ENCODE measurements at places on chromosomes 7 and 10.
A peak's percentile ranks its signal among the peaks of the same experiment; 100 is the strongest.

- H3K4me3 ChIP-seq: no peak overlapping the region
- H3K27me3 ChIP-seq: peaks cover 2% of the 10 kb centered on the region
- H3K4me1 ChIP-seq: no peaks in the 10 kb centered on the region
- peak; percentile 36 for DNase-seq
Measured at GRCh38 chr7:156516791-156517378, 123.7 kb upstream of the RNF32 start.

- H3K27me3 ChIP-seq: peaks cover 2% of the 10 kb centered on the region
- peaks cover 8% of the 10 kb centered on the region for H3K4me1 ChIP-seq
- H3K4me3 ChIP-seq: no peak overlapping the region
- no peak for DNase-seq
Measured at GRCh38 chr7:142999793-143000192, 27.1 kb downstream of the OR9A2 start.

DNA sequence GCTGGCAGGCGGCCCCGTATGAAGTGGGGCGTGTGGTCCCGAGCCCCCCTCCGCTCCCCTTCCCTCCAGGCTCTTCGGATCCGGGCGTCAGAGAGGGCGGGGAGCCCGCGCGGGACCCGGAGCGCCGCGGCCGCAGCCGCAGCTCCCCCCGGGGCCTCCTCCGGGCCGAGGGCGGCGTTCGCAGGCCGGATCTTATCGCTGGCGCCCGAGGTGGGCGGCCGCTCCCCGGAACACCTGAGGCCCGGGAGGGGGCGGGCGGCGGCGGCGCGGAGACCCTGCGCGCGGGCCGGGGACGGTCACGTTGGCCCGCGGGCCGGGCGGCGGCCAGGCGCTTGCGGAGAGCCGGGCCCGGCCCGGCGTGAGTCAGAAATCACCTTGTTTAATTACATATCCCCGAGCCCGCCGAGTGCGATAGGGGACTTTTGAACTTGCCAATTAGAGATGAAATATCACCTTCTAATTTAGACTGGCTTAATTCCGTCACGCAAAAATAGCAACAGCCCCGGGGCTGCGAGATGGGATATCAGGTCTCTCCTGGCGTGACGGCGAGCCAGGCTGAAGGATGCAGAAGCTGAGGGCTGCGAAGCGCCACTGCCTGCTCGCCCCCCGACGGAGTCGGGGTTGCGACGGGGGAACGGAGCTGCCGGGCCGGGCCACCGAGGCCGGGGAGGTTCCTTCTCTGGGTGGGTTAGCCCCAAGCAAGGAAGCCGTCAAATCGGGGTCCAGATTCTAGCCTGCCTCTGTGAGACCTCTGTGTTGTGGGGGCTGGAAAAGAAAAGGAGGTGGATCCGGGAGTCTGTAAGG is 43.4 kb downstream of the LDB3 start:
- no peaks in the 10 kb centered on the region for H3K27me3 ChIP-seq
- H3K4me3 ChIP-seq: peak overlapping the region; percentile 80
- H3K36me3 ChIP-seq: no peaks in the 10 kb centered on the region
- peak overlapping the region; percentile 91 for H3K27ac ChIP-seq
- H3K4me1 ChIP-seq: peaks cover 9% of the 10 kb centered on the region

- no peaks in the 10 kb centered on the region for H3K27me3 ChIP-seq
- peaks cover 10% of the 10 kb centered on the region for H3K36me3 ChIP-seq
- no peak for DNase-seq
- peaks cover 22% of the 10 kb centered on the region for H3K4me1 ChIP-seq
Measured at GRCh38 chr7:6576024-6576866, 1.0 kb upstream of the ZDHHC4 start.

GRCh38 chr7:130931423-130931822 is 197.4 kb upstream of the KLF14 start:
- H3K27ac ChIP-seq: peak overlapping the region; percentile 49
- H3K27me3 ChIP-seq: no peaks in the 10 kb centered on the region
- H3K4me3 ChIP-seq: no peak overlapping the region

GRCh38 chr7:27367933-27368549 is 125.4 kb downstream of the EVX1 start:
- H3K27ac ChIP-seq: no peak overlapping the region
- peaks cover 10% of the 10 kb centered on the region for H3K27me3 ChIP-seq
- H3K36me3 ChIP-seq: no peaks in the 10 kb centered on the region
- H3K4me3 ChIP-seq: no peak overlapping the region
- H3K4me1 ChIP-seq: no peaks in the 10 kb centered on the region

- no peak for DNase-seq
- H3K36me3 ChIP-seq: no peaks in the 10 kb centered on the region
- no peak overlapping the region for H3K27ac ChIP-seq
- H3K4me1 ChIP-seq: peaks cover 10% of the 10 kb centered on the region
- H3K27me3 ChIP-seq: no peaks in the 10 kb centered on the region
Measured at GRCh38 chr7:151716323-151716722, 160.6 kb downstream of the PRKAG2 start.

DNA sequence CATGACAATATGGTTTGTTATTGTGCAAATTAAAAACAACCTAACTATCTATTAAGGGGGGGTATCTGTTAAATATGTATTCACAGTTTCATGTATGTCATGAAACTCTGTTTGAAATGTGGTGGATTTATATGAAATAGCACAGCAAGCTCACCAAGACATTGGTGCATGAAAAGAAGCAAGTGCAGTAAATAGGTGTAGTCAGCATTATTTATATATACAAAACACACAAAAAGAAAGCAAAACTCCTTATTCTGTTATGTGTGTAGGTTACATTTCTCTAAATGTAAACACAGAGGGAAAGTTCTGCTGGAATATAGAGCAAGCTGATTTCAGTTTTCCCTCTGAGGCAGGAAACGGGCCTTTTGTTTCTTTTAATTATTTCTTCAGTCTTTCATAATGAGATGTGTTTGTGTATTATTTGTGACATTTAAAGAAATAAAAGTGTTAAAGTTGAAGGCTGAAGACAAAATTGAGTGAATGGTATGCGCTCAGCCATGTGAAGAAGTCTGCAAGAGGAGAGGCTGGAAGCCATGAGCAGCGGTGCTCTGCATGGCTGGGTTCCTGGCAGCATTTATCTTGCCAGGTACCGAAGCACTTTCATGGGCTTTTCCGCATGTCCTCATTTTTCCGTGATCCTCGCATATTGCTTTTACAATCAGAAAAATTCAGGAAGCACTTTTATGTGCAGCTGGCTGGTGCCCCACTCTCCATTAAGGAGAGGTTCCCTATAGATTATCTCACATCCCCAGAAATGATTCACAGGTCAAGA is 38.5 kb downstream of the GRID1 start:
- peaks cover 34% of the 10 kb centered on the region for H3K27me3 ChIP-seq
- no peak for DNase-seq
- no peak overlapping the region for H3K27ac ChIP-seq
- H3K36me3 ChIP-seq: no peaks in the 10 kb centered on the region
- H3K4me1 ChIP-seq: no peaks in the 10 kb centered on the region

- no peak for DNase-seq
- no peaks in the 10 kb centered on the region for H3K27me3 ChIP-seq
- H3K4me1 ChIP-seq: peaks cover 1% of the 10 kb centered on the region
- H3K27ac ChIP-seq: no peak overlapping the region
- H3K4me3 ChIP-seq: no peak overlapping the region
Measured at GRCh38 chr10:21689881-21690280, 155.8 kb downstream of the MLLT10 start.

DNA sequence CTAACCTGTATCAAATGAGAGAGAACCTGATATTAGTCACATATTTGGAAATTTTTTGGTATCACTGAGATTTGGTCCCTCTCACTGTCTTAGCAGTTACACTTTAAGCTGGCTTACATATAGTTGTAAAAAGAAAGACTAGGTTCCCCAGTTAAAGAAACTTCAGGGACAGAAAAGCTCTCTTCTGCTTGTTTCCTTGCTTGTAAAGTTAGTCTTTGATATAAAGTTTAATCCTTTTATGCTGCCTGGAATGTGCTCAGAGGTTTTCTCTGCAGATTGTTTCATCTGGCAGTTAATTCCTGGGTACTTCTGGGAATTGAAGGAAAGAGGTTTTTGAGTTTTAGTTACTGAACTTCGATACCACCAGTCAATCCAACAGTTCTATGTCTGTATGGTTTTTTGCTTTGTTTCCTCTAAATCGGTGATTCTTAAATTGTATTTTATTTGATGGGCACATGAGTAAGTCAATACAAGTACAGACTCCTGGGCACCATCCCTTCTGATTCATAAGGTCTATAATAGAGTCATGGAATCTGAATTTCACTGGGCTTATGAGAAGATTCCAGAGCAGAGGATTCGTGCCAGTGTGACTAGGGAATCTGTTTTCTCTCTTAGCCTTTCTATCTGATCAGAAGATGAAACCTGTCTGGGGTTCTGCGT is 1080.9 kb upstream of the C7orf33 start:
- H3K4me1 ChIP-seq: no peaks in the 10 kb centered on the region
- no peak overlapping the region for H3K4me3 ChIP-seq
- DNase-seq: no peak
- H3K27ac ChIP-seq: no peak overlapping the region
- H3K36me3 ChIP-seq: no peaks in the 10 kb centered on the region
- no peaks in the 10 kb centered on the region for H3K27me3 ChIP-seq

DNA sequence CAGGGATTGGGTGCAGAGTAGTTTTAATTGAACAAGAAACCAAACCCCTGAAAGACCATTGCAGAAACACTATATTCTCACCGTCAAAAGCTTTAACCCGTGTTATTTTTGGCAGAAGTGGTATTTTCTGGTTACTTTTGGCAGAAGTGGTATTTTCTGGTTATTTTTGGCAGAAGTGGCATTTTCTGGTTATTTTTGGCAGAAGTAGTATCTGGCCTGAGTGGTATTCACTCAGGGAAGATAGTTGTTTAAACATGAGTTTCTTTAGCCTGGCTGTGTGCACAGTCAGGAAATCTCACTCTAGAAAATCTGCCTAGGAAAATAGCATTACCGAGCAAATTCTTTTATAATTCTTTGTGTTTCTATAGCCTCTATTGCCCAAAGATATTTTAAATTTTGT is 322.7 kb downstream of the GFRA1 start:
- no peaks in the 10 kb centered on the region for H3K4me1 ChIP-seq
- no peak overlapping the region for H3K4me3 ChIP-seq
- H3K27me3 ChIP-seq: no peaks in the 10 kb centered on the region
- no peaks in the 10 kb centered on the region for H3K36me3 ChIP-seq
- H3K27ac ChIP-seq: no peak overlapping the region
- no peak for DNase-seq

DNA sequence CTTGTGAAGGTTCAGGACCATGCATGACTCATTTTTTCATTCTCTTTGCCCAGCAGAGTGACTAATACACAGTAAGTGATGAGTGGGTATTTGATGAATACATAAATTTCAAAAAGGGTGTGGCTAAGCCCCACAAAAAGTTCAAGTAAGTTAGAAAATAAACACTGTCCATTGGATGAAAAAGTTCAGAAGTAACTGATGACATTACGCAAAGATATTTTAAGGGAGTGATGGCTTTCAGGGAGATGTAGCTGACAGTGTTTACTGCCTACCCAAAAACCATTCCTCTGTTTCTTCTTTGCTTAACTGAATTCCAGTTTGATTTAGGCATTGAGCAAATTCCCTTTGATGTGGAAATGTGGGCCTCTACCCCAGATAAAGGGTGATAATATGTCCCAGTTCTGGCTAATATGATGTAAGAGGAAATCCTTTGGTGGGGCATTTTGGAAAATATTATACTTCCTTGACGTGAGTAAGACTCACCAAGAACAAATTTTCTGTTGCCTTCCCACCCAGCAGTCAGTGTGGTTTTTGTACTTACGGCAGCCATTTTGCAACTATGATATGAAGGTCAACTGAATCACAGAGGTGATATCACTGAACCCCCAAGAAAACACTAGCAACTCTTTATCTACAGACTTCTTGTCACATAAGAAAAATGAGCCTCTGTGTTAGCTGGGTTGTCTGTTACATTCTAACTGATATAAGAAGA is 29.0 kb upstream of the EBLN1 start:
- peaks cover 25% of the 10 kb centered on the region for H3K4me1 ChIP-seq
- no peak for DNase-seq
- no peaks in the 10 kb centered on the region for H3K36me3 ChIP-seq
- H3K27ac ChIP-seq: peak overlapping the region; percentile 26
- H3K4me3 ChIP-seq: no peak overlapping the region

DNA sequence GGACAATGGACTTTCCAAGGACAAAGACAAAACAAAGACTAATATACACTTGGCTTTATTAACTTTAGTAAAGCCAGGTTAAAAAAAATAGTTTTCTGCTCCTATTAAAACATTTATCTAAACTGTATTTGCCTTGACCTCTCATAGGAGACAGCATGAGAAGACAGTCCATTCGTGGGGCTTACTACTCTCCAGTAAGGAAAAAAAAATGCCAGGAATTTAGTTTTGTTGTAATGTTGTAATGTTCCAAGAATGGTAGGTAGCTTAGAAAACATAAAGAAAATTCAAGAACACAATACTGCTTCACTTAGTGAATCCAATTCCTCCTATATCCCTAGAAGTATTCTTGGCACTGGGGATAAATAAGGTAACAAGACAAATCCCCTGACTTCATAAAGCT is 81.7 kb downstream of the KMT2C start:
- H3K27ac ChIP-seq: no peak overlapping the region
- H3K4me1 ChIP-seq: no peaks in the 10 kb centered on the region
- H3K27me3 ChIP-seq: no peaks in the 10 kb centered on the region
- H3K36me3 ChIP-seq: peaks cover 50% of the 10 kb centered on the region

DNA sequence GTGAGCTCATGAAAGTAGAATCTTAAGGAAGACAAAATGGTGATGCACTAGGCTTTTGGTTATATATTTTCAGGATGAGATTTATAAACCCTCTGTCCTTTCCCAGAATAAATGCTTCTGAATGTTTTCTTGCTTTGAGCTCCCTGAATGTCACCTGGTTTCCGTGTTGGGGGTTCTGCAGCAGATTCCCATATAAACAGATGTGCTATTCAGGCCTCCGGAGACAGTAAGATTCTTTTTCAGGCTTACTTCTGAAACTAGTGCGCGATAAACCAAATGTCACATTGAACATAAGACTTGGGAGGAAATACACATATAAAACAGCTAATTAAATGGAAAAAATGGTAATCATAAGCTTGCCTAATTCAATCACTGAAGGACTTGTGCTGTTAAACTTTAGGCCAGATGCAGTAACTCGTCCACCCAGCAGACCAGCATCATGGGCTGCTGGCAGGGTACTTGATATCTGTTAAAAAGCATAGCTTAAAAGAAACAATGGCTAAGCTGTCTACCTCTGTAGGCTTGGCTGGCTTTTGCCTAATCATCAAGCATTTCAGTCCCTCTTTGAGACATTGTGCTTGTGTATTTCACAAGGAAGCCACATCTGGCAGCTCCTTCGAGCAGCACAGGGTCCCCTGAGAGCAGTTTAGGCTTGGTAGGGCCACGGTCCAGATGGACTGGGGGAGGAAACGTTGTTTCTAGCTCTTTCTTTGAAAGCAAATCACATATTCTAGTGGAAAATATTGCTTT is 281.2 kb upstream of the KIAA1217 start:
- no peaks in the 10 kb centered on the region for H3K27me3 ChIP-seq
- no peak overlapping the region for H3K4me3 ChIP-seq
- no peak for DNase-seq

GRCh38 chr10:119341459-119342301 is 134.3 kb downstream of the GRK5 start:
- no peak overlapping the region for H3K4me3 ChIP-seq
- H3K36me3 ChIP-seq: peaks cover 13% of the 10 kb centered on the region
- H3K27ac ChIP-seq: no peak overlapping the region
- peak; percentile 81 for DNase-seq
- no peaks in the 10 kb centered on the region for H3K27me3 ChIP-seq

- no peaks in the 10 kb centered on the region for H3K4me1 ChIP-seq
- no peaks in the 10 kb centered on the region for H3K36me3 ChIP-seq
- no peaks in the 10 kb centered on the region for H3K27me3 ChIP-seq
- no peak overlapping the region for H3K4me3 ChIP-seq
Measured at GRCh38 chr10:2214092-2214491, 476.8 kb upstream of the ADARB2 start.

Data from activated CD8-positive, alpha-beta memory T cell treated with anti-CD3 and anti-CD28 coated beads, Interleukin-2, amount 10 ng/mL, durations not matched to agents 7 days and 5 days (primary cell).